Right lung (tissue), 10 donors: ENCODE measurements at places on chromosomes 5 and 9. TPM values are rescaled to one million over a fixed set of nuclear protein-coding genes. Genes with fewer than 3 reads are reported as not detected.

SLC6A18 gene
- not detected for polyA plus RNA-seq

SYK gene
- polyA plus RNA-seq: 16.5 TPM

RNF44 gene
- 31.9 TPM for polyA plus RNA-seq

CDC20B gene
- polyA plus RNA-seq: 6.4 TPM

TLR4 gene
- 9.0 TPM for polyA plus RNA-seq

C5orf63 gene
- polyA plus RNA-seq: 17.8 TPM

OLFM1 gene
- 8.1 TPM for polyA plus RNA-seq

NME5 gene
- polyA plus RNA-seq: 12.1 TPM

PCDHB14 gene
- polyA plus RNA-seq: 9.3 TPM

TXNDC15 gene
- polyA plus RNA-seq: 75.1 TPM

SPINK4 gene
- not detected for polyA plus RNA-seq

GPR21 gene
- 0.71 TPM for polyA plus RNA-seq

GLRA1 gene
- polyA plus RNA-seq: 0.13 TPM

NUTM2F gene
- not detected for polyA plus RNA-seq

FGF18 gene
- polyA plus RNA-seq: 9.9 TPM

EPB41L4B gene
- 15.5 TPM for polyA plus RNA-seq

INSYN2B gene
- polyA plus RNA-seq: 5.2 TPM

PDGFRB gene
- polyA plus RNA-seq: 185 TPM

MARCOL gene
- polyA plus RNA-seq: not detected
